NCI-H2081 treated with DMSO at 0.1 percent for 48 hours (cell line): ENCODE measurements at places on chromosomes 6 and 20.

DNA sequence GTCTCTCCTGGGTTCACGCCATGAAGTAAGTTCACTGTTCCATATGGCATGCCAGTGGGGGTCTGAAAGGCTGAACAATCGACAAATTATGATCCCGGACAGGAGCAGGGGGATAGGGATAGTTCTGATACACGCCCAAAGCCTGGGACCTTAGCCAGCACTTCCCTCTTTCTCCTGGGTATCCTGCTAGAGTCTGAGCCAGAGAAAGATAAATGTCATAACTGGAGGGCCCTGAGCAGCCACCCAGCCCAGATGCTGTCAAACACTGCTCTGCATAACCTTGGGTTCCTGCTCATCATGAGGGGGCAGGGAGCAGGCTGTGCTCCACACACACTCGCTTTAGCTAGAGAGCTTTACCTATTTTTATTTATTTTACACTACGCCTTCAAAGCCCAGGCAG lies 12.3 kb downstream of the EDEM2 start:
- no peak for DNase-seq

DNA sequence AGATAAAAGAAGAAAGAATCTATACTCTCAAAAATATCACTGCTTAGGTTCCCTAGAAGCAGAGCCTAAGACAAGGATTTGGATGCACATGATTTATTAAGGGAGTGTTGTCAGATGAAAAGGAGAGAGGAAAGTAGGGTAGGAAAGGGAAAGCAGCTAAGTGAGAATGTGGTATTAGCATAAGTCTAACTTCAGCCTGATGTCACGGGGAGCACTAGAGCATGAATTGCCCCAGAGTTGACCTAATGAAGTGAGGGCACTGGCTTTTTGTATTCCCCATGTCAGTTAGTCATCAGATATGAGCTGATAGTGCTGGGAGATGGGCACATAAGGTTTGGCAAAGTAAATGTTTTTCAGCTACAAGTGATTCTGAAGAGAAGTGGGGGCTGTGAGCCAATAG lies 129.0 kb upstream of the THEMIS start:
- DNase-seq = no peak

- DNase-seq = no peak
Measured at GRCh38 chr6:107021446-107022185, 6.4 kb upstream of the MTRES1 start.

GRCh38 chr6:32108727-32109113 lies 418 bp downstream of the TNXB start:
- no peak for DNase-seq

- no peak for DNase-seq
Measured at GRCh38 chr6:128767705-128768104, 115.2 kb upstream of the LAMA2 start.

DNA sequence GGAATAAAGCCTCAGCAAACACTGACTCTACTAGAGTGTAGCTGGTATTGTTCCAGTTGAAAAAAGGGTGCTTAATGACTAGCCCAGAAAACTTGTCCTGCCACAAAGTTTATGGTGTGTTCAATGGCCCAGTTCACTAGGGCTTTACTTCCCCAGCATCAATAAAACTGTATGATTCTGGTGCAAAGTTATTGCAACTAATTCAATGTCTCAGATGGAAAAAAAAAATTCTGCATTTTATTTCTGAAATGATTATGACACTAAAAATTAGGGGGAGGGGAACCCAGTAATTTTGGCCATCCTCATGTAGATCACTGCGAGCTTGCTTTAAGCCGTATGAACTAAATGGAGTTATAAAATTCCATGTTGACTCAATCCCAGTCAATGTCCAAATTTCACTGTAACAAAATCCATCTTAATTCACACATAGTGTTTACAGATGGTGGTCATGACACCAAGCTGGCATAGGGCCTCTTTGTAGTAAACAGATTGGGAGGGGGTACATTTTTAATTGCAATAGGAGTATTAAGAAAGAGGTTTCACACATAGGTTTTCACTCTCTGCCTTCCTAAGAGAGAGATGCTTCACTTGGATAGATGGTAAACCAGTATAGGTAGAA lies 41.2 kb downstream of the PTPRK start:
- no peak for DNase-seq

DNA sequence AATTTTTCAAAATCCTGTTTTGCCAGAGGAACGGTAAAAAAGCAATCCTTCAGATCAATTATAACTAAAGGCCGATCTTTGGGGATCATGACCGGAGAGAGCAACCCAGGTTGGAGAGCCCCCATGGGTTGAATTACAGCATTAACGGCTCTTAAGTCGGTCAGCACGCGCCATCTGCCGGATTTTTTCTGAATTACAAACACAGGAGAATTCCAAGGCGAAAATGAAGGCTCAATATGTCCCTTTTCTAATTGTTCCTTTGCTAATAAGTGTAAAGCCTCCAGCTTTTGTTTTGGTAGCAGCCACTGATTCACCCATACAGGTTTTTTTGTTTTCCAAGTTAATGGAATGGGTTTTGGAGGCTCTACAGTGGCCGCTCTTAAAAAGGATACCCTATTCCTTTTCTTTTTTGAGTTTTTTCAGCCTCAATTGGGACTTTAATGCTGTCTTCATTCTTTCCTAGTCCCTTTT lies 16.9 kb upstream of the PTCRA start:
- no peak for DNase-seq

- no peak for DNase-seq
Measured at GRCh38 chr6:21967056-21967974, 329.5 kb downstream of the PRL start.

- no peak for DNase-seq
Measured at GRCh38 chr6:47524136-47524845, 46.7 kb downstream of the CD2AP start.

DNA sequence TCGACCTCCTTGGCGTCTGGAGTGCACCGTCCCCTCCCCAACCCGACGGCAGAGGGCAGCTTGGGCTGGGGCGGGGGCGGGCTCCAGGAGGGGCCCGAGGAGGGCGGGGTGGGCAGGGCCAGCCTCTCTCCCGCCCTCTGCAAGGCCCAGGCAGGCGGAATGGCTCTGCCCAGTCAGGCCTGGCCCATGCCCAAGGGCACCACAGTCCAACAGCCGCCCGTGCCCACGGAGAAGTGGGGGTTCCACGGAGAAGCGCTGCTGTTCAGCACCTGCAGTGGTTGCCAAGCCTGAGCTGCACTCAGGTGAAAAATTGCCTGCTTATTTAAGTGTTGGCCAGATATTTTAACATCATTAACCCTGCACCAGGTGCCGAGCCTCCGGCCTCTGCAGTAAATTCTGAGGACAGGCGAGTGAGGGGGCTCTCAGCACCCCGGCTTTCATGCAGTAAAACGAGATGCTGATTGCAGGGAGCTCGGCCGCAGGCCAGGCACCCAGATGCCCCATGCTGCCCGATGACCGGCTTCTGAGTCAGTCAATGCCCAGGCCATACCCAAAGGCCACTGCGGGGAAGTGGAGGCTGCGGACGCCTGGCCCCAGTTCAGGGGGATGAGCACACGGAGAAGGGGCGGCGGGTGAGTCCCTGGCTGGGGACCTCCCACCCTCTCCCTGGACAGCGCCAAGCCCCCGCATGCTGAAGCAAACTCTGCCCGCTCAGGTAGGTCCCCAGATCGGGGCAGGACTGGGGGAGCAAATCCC lies at the start of gene SRMS:
Gene SRMS, minus strand, starts transcription at position 25 of the 756 bp plus-strand sequence. CDS start 286 bp downstream, outside the sequence.
- DNase-seq = no peak

- no peak for DNase-seq
Measured at GRCh38 chr20:42150230-42150629, 532.1 kb upstream of the CHD6 start.

- DNase-seq = peak; percentile 37
Measured at GRCh38 chr20:36919715-36920333, 31.7 kb downstream of the SAMHD1 start.

- no peak for DNase-seq
Measured at GRCh38 chr6:39020136-39020535, 28.4 kb upstream of the GLP1R start.

DNA sequence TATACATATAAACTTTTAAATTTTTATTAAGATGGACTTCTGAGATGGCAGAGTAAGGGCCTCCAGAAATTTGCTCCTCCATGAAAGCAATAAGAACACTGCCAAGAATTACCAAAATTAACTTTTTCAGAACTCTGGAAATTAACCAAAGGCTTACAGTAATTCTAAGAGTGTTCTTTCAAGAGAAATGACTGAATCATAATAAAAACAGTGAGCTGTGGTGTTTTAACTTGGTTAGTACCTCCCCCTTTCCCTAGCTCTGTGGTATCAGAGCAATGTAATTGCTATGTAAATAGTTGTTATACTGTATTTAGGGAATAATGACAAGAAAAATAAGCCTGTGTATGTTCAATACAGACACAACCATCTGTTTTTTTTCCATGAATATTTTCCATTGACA lies 19.0 kb downstream of the HECA start:
- no peak for DNase-seq

- DNase-seq = no peak
Measured at GRCh38 chr6:128161263-128161662, 260.4 kb upstream of the THEMIS start.

DNA sequence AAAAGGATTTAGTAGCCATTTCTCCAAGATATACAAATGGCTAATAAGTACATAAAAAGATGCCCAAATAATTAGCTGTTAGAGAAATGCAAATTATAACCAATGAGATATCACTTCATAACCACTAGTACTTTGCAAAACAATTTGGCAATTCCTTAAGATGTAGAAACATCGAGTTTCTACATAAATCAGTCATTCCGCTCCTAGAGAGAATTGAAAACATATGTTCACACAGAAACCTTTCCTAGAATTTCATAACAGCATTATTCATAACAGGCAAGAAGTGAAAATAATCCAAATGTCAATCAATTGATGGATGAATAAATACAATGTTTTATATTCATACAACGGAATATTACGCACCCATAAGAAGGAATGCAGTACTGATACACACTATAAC lies 20.5 kb upstream of the NT5E start:
- DNase-seq = no peak

DNA sequence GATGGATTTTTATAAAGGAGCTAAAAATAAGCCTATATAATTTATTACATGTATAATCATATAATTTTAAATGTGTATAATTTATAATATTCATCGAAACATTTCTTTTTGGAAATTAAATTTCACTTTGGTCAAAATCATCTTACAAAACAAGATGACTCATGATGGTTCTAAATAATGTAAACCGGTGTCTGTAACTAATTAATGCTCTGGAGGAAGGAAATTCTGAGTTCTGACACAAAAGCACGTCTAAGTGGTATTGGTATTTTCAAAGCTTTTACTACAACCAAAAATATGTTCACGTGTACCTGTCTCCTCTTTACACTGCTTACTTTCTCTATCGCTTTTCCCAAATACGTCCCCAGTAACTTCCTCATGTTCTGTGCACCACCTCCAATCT lies 134.1 kb downstream of the MTHFD1L start:
- DNase-seq = no peak

DNA sequence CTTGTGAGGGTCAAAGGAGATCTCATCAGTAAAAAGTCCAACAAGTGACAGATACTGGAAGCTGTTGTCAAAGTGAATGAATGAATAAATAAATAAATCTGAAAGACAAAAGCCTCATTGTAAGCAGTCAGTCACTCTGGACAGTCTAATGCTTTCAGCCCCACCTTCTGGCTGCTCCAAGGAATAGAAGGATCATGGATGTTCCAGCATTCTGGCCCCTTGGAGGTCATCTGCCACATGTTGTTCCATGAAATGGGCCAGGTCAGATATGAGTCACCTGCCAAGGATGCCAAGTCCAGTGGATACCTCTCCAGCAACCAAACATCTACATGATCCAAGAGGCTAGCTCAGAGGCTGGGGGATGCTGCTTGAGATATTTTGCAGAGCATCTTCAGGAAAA lies 185.6 kb downstream of the BMP7 start:
- no peak for DNase-seq

DNA sequence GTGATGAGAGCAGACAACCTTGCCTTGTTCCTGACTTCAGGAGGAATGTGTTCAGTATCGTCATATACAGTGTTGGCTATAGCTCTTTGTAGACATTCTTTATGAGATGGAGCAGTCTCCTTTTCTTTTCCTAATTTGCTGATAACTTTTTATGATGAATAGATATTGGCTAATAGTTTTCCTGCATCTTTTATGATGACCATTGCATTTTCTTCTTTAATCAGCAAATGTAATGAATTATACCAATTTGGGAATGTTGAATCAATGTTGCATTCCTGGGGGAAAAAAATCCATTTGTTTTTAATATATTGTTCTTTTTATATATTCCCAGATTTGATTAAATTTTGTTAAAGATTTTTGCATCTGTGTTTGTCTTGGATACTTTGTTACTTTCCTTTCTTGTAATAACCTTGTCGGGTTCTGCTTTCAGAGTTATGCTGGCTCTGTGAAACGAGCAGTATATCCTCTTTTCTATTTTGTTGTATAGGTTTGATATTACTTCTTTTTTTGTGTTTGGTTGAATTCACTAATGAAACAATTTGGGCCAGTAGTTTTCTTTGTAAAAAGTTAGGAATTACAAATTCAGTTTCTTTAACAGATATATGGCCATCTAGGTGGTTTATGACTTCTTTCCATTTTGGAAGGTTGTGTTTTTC lies 23.9 kb downstream of the KDM1B start:
- DNase-seq = no peak

DNA sequence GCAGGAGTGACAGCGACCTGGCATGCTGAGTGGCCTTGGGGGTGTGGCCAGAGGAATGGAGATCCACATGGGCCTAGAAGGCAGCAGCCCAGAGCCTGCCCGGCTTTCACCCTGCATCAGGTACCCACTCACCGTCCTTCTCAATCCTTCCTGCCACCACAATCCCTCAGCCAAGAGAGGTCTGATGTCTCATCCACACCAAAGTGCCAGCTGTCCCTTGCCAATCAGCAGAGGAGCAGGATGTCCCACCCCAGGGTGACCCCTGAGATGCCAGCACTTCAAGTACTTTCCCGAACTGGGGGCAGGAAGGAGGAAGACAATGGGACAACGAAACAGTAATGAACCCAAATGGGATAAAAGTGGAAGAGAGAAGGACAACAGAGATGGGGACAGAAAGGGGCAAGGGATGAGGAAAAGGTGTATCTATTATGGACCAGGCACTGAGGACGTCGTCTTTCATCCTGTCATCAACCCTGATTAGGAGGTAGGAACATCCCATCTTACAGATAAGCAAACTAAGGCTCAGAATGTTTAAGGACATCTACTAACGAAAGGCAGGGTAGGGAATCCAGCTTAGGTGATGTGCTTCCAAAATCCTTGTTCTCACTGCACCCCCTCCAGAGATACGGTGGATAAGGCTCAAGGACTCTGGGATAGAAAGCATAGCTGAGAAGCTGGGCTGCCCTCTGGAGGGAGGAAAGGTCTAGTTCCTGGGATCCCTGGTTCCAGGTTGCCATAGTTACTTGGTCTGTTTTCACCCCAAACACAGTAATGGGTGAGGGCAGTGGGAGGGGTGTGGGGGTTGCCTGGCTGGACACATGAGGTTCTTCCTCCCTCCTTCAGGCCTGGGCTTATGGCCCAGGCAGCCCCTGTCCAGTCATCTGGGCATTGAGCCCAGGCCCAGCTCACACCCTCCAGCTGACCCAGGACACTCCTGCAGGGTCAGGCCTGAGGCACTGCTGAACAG lies 4.5 kb upstream of the TNXB start:
- DNase-seq = no peak

DNA sequence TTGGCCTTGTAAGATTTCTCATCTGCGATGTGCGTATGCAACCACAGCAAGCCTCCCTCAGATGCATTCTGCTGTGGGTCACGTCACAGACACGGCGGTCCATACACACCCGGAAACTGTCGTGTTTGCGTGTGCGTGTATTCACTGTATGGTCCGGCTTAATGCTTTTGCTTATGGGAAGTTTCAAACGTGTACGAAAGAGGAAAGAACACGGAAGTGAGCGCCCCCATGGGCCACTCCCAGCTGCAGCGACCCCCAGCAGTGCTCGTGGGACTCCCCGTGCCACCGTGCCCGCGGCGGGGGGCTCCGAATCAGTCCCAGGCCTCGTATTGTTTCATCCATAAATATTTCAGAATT lies 10.2 kb downstream of the DLL1 start:
- no peak for DNase-seq
